ENCODE measurements at places on chromosomes 5 and 9.

- no peak for DNase-seq
Observed at GRCh38 chr5:112960315-112960714, 16.3 kb upstream of the DCP2 start.

DNA sequence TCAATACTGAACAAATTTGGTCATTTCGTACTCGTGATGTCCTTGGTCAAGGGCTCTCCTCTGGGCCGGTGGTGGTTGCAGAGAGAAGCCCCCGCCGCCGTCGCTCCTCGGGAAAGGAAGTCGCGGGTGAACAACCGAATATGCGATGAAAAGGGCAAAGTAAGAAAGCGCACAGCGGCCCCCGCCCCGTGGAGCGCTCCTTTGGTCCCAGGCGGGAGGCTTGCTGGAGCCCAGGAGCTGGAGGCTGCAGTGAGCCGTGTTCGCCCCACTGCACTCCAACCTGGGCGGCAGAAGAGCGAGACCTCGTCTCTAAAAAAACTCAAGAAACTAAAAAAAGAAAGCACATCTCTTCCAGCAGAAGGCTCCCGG, 108.4 kb upstream of the LARP1 start:
- no peak for DNase-seq

DNA sequence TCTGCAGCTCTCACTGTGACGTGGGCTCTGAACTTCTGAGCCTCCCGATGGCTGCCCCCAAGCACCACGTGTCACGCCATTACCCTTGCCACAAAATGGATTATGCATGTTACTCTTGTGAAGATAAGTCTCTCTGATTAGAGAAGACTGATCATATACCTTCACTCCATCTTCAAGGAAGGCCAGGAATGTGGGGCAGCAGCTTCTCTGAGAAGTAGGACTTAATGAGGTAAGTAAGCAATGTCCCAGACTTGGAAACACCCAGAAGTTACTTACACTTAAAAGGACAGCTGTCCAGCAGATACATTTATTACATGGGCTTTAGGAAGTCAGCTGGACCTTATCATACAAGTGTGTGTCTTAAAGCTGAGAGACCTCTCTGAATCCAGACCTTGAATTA, 155.0 kb downstream of the FGF1 start:
- no peak for DNase-seq

- DNase-seq = no peak
Observed at GRCh38 chr9:105076729-105077128, 148.8 kb upstream of the ABCA1 start.

GRCh38 chr5:163661360-163661759, 155.9 kb downstream of the MAT2B start:
- DNase-seq = no peak

DNA sequence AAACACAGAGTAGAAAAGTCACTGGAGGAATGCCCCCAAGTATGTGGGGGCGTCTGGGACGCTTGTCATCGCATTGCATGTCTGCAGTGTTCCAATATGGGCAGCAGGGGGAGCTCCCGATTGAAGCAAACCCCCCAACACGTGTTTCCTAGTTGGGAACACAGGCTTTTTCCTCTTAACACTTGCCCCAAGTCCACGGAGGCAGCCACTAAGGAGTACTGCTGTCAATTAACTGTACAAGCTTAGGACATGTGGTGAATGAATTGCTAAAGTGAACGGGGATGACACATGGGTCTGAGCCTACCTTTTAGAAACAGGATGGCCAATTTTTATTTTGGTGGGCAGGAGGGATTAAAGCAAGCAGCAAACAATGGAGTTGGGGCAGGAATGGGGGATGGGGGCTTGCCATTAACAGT, 2.2 kb downstream of the GABRB2 start:
- DNase-seq = peak; percentile 33

GRCh38 chr5:10498350-10498749, 56.7 kb downstream of the ROPN1L start:
- no peak for DNase-seq

- DNase-seq = no peak
Observed at GRCh38 chr5:107428303-107428813, 242.4 kb downstream of the EFNA5 start.

- peak; percentile 83 for DNase-seq
Observed at GRCh38 chr9:130051855-130052254, 1.9 kb upstream of the GPR107 start.

- DNase-seq = peak; percentile 74
Observed at GRCh38 chr9:124852829-124853531, at the start of gene WDR38. TSS of gene WDR38 (plus strand) at chr9:124853460. CDS start at chr9:124853532, 72 bp downstream.

DNA sequence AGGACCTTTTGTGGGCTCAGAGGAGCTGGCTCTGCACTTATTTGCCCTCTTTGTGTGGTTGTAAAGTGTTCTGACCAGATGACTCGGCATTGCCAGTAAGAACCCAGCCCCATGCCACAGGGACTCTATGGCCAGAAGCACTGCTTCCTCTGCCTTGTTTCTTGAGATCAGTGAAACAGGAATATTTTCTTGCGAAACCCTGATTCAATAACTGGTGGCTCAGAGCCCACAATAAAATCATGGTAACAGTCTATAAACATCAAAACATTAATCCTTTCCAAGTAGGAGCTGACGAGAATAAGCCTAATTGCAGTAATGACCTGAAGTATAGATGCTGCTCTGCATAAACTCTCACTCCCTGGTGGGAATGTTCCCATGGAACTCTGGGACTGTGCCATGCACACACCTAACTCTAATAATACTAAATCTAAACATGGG, 344.3 kb downstream of the ZNF608 start:
- DNase-seq = peak; percentile 37

DNA sequence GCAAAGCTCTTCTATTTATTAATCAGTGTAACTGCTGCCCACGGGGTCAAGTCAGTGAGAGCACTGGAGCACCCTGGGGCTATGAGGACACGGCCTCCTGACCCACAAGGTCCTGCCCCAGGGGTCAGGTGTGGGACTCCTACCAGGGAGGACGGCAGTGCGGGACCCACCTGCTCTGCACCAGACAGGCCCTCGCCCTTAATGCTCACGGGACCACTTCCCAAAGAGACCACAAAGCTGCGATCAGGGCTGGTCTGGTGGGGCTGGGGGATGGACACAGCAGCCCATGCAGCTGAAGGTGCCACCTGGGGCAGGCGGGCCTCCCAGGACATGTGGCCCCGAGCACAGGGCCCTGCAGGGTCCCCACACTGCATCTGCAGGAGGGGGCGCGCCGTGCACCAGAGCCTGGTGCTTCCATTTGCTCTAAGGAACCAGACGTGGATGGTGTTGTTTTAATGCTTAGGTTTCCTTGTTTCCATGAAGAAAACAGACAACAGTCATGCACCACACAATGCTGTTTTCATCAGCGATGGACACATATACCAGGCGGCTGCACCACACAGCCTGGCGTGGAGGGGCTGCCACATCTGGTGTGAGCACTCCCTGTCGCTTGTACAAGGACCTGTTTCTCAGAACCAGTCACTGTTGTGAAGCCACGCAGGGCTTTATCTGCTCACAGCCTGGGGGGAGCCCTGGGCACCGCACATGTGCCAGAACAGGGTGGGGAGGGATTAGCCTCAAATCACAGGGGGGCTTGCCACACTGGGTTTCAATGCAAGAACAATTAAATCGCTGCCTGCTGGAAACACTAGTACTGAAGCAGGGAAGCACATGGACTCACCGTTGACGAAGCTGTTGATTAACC, 22.6 kb downstream of the CLPTM1L start:
- DNase-seq = no peak

- DNase-seq = peak; percentile 71
Observed at GRCh38 chr9:137502008-137502911, 43.1 kb upstream of the NSMF start.

- DNase-seq = peak; percentile 32
Observed at GRCh38 chr5:115898656-115899055, 56.9 kb downstream of the AP3S1 start.

- DNase-seq = no peak
Observed at GRCh38 chr5:126976520-126977172, 53.7 kb downstream of the MARCHF3 start.

DNA sequence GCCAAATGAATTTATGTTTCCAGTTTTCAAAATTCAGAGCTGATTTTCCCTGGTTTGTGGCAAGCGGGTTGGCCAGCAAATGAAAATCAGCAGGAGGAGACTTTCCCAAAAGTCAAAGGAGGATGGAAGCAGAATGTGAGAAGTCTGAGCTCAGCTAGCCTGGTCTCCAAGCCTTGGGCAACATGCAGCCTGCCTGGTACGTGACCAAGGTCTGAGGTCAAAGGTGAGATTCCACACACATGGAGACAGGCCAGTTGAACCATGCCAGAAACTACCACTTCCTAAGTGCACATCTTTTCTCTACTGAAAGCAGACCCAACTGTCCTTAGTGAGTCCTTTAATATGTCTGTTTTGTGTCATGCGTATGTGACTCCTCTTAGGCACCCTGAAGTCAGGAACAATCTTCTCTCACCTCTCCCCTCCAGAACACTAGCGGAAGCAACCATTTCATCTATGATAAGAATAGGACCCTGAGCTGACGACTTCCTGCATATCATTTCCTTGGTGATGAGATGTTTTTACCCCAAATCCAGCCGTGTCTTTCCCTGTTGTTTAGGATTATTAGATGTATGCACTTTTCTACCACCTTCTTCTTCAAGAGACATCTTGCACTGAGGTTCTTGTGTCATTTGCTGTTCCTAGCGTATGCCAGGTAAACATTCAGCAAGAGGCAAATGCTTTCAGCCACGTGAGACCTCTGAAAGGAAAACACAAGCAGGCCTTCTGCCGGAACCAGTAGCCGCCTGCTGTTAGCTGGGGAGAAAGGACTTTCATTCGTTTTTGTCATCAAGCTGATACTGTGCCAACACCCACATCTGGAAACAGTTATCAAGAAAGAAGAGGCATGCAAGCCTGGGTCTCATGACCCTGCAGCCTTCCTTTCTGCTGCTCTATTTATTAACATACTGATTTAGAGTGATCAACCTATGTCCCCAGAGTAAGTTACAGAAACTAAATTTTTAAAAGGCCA, 9.7 kb upstream of the TGFBI start:
- DNase-seq = no peak

GRCh38 chr5:139652788-139653241, 4.7 kb downstream of the CXXC5 start:
- no peak for DNase-seq

DNA sequence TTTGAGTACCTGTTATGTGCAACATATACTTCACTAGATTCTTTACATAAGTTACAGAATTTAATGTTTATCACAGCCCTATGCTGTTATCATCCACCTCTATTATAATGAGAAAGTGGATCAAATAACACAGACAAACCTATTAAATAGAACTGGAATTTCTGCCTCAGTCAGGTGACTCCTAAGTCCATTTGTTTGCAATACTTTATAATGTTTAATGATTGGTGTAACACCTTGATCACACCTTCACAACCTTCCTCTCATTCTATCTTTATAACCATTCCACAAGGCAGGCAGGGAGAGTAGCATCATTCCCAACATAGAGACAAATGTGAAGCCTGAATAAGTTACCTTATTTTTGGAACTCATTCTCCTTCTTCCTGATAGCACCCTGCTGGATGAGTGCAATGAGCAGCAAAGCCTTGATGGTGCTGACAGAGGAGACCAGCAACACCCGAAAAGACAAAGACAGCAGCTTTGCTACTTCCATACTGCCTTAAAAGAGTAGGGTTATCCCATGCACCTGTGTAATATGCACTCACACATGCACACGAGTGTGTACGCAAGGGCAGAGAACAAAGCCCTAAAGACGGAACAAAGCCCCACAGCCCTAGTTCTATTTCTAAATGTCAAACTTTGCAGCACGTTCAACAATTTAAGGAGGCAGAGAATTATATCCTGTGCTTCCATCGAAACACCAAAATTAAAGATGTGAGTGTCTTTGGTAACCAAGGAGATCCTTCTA, 30.5 kb downstream of the SERINC5 start:
- no peak for DNase-seq

DNA sequence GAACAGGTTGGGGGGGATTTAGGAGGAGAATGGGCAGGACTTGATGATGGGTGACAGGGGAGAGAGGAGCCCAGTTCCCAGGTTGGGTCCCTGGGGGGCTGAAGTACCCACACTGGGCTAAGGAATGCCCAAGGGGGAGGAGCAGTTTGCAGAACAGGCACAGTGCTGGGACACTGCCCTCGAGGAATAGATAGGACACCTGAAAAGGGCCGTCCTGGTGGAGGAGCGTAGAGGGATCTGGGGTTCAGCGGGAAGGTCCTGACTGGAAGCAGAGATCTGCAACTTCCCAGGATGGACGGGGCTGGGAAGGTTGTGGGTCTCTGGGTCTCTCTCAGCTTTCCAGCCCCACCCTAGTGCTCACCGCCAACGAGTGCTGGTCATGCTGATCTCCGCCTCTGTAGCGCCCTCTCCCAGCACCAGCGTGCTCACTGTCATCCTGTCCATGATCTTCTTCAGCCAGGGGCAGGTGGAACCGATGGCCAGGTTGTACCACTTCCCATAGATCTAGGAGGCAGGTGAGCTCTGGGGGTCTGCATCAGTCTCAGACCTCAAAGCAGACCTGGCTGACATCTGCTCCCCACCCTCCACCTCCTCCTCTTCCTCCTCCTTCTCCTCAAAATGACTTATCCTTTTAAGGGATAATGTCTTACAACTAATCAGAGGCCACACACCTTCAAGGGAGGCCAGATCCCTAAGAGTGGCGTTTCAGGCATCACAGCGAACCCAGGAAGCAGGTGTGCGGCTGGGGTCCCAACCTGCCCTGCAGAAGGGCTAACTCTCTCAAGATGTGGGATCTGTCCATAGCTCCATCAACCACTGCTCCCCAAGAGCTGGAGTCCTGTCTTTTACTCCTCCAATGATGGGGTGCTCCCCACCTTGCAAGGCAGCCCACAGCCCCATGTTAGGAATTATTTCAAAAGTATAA, 1.6 kb downstream of the AMBP start:
- no peak for DNase-seq

GRCh38 chr9:28053096-28053777, 480.0 kb upstream of the C9orf72 start:
- no peak for DNase-seq

- no peak for DNase-seq
Observed at GRCh38 chr9:87322840-87323635, 174.6 kb upstream of the DAPK1 start.

- DNase-seq = no peak
Observed at GRCh38 chr5:123115020-123115419, 26.0 kb downstream of the PRDM6 start.

GRCh38 chr5:1378866-1379659, 34.2 kb upstream of the CLPTM1L start:
- no peak for DNase-seq

DNA sequence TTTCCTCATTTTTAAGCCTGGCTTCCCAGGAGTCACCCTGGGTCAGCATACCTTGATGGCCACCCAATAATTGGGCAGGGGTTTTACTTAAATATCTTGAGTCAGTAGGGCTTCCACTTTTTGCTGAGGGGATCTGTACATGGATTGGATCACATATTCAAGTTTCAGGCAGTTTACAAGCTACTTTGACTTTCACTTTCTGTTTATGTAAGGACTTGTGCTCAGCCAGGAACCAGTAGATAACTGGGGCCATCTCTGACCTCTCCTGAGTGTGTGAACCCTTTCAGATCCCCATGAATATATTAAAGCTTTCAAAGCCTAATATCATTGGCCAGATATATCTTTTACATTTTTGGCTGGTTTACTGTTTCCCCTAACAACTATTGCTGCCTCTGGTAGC, 45.1 kb downstream of the SLCO6A1 start:
- no peak for DNase-seq

Measured in PC-3 (cell line).